ENCODE measurements at places on chromosomes 6 and 20.

- ATAC-seq: no peak
These were observed 9.1 kb upstream of the ZBTB2 start for GRCh38 chr6:151400473-151400872.

DNA sequence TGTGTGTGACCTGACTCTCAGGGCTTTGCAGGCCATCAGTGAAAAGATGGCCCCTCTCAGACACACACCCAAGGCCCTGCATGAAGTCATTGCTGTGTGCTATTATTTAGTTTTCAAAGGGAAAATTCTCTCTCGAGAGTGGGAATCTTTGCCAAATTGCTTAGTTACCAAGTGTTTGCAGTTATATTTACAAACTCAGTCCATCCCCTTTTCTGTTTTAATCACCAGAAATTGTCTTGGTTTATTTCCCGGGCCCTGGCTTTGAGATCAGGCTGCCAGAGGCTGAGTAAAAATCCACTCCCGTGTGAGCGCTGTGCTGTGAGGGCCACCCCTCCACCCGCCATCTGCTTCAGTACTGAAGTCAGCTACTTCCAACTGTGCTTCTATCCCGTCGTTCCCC lies 163.1 kb downstream of the SOD2 start:
- no peak for ATAC-seq

GRCh38 chr20:35225319-35226125 lies 968 bp upstream of the MMP24 start:
- ATAC-seq: no peak

DNA sequence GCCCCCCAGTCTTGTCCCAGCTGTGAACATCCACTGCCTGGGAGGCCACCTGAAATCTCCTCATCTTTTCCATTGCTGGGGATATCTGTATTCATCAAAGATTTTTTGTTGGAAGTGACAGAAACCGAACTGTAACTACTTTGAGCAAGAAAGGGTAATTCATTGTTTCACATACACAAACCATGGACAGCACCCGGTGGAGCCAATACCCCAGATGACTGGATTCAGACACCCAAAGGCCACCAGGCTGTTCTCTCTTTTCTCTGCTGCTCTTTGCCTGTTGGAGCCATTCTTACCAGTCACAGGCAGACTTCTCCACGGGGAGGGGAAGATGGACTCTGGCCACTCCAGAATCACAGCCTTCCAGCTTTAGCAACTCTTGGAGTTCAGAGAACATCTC lies 11.7 kb upstream of the RALY start:
- no peak for ATAC-seq

- ATAC-seq: no peak
These were observed 37.4 kb upstream of the EYA2 start for GRCh38 chr20:46857061-46857831.

DNA sequence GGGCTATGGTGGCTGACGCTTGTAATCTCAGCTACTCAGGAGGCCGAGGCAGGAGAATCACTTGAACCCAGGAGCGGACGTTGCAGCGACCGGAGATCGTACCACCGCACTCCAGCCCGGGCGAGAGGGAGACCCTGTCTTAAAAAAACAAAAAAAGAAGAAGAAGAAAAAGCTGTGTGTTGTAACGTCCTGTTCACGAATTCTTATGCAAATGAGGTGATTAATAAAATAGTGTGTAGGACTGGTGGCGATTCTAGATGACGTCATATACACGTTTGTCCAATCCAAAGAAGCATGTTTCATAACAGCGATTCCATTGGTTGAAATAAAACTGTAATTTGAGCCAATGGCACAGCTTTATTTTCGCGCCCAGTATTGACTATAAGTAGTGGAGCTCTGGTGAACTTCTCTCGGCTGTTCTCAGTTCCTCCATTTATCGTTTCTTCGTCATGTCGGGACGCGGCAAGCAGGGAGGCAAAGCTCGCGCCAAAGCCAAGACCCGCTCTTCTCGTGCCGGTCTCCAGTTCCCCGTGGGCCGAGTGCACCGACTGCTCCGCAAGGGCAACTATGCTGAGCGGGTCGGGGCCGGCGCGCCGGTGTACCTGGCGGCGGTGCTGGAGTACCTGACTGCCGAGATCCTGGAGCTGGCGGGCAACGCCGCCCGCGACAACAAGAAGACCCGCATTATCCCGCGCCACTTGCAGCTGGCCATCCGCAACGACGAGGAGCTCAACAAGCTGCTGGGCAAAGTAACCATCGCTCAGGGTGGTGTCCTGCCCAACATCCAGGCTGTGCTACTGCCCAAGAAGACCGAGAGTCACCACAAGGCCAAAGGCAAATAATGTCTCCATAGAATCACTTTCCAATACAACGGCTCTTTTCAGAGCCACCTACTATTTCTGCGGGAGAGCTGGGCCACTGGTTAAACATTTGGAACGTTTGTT lies 47.0 kb downstream of the OR2B2 start:
- ATAC-seq: peak; percentile 68

GRCh38 chr20:21336455-21337151 lies 33.5 kb downstream of the XRN2 start:
- ATAC-seq: no peak

DNA sequence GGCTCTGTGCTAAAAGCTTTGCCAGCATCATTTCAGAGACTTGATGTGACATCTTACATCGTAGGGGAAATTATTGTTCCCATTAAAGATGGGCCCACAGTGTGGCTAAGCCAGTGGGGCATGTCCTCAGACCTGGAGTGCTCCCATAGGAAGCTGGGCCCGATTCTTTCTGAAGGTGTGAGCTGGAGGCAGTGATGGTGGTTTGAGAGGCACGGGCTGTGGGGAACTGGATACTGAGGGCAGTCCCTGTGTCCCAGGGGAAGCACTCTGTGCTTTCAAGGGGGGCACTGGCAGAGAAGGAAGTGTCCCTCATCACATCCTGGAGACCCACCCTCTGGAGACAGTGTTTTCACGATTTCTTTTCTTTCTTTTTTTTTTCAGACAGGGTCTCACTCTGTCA lies 8.6 kb upstream of the FAM110A start:
- no peak for ATAC-seq

- no peak for ATAC-seq
These were observed 631 bp upstream of the PABPC1L start for GRCh38 chr20:44908987-44909871.

GRCh38 chr6:159110013-159110412 lies 59.2 kb upstream of the FNDC1 start:
- ATAC-seq: no peak

GRCh38 chr20:43446361-43446879 lies 11.3 kb upstream of the SRSF6 start:
- ATAC-seq: no peak

- ATAC-seq: no peak
These were observed 116.9 kb upstream of the SCGN start for GRCh38 chr6:25534942-25535631.

DNA sequence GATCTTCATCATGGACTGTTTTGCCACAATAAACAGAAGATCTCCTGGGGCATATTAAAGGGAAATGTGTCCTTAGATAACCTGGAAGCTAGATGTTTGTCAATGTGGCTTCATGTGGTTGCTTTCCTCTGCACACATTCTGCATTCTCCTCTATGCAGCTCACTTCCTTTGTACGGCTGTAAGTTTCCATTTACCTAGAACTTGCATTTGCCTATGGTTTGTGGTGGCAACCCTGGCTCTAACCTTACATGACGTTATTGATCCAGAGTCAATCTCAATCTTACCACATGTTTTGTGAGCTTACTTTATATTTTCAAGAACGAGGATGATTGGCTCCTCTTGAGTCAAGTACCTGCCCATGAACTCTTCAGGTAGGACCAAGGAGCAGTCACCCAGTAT lies 863.1 kb downstream of the MAFB start:
- ATAC-seq: peak; percentile 19

DNA sequence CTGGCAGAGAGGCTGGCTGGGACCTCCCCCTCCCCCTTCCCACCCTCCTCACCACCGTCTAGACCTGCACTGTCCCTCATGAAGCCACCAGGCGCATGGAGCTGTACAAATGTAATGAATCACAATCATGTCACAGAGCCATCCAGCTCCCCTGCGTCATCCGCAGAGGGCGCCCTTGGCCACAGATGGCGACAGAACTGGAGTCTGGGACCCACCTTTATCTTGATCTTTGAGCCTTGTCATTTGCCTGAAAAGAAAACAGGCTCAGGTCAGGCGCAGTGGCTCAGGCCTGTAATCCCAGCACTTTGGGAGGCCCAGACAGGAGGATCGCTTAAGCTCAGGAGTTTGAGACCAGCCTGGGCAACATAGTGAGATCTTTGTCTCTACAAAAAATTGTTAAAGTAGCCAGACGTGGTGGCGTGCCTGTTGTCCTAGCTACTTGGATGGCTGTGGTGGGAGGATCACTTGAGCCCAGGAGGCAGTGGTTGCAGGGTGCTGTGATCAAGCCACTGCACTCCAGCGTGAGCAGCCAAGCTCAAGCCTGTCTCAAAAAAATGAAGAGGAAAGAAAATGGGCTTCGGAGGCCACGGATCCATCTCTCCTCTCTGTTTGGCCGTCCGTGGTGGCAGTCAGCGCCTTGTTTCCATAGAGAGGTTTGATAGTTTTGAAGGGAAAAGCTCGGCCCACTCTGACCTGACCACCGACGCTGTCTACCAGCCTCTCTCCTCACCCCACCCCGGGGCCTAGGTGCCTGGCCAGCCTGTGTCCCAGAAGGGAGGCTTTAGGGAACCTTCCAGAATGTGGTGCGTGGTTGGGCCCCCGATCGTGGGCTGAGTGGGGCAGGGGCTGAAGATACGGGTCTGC lies 6.2 kb downstream of the COL9A3 start:
- ATAC-seq: peak; percentile 74

DNA sequence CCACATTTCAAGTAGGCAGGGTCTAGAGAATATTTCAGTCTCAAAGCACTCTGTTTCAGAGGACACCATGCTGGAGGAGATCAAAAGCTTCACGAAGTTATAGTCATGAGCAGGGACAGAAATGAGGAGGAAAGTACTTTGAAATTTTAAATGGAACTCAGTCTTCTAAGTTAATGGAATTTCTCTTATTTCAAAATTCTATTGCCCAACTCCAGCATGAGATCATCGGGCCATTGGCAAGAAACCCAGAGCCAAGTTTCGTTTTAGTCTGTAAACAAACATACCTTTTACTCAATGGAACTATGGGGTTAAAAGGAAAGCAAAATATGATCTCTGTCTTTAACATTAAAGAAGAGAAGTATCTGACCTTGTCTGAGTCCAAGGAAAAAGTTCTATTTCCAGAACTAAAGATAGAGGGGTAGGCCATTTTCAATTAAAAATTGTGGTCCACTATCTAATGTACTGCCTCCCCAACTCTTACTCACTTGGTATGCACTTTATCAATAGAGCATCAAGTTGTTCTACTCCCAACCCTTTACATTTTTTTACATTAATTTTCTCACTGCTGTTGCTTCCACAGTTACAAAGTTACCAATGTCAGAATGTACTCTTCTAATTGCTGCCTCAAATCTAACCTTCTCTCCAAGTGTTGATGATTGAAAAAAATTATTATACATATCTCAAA lies 235.3 kb upstream of the NRSN1 start:
- ATAC-seq: no peak

DNA sequence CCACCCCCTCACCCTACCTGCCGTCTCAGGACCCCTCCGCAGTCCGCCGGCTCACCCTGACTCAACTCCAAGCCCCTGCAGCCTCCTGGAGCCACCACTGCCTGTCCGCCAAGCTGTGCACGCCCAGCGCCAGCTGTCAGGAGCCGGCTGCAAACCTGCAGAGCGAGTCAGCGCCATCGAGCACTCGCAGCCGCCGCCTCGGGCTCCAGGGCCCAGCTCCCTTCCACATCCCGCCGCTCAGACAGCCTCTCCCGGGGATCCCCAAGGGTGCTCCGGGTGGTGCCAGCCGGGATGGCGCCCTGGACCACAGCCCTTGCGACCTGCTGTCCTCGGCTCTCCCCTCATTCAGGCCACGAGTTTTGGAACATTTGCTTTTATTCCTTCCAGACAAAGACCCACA lies 4.3 kb downstream of the TNNC2 start:
- no peak for ATAC-seq

DNA sequence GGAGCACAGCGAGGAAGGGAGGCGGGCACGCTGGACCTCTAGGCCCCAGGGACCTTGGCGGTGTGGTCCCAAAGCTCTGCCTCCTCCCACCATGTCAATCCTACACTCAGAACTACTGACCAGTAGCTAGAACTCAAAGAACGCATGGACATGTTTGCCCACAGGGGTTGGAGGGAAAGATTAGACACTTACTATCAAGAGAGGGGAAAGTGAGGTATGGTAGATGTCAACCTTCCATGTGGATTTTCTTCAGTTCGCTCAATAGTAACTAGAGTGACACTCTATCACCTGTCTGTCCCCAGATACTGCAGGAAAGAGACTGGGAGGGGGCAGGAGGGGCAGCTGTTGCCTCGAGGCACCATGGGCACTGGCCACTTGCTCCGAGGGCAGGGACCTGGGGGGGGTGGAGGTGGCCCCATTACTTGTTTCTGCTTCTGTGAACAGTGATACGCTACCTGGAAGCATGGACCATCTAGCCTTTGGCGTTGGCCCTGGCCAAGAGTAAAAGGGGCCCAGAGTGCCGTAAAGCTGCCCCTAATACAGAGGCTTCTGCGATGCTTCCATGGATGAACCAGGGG lies 912 bp upstream of the DIDO1 start:
- ATAC-seq: no peak

GRCh38 chr6:108168501-108169463 lies 3.0 kb downstream of the NR2E1 start:
- ATAC-seq: peak; percentile 42

GRCh38 chr20:57391439-57392301 lies 474 bp downstream of the RBM38 start:
- ATAC-seq: peak; percentile 8

DNA sequence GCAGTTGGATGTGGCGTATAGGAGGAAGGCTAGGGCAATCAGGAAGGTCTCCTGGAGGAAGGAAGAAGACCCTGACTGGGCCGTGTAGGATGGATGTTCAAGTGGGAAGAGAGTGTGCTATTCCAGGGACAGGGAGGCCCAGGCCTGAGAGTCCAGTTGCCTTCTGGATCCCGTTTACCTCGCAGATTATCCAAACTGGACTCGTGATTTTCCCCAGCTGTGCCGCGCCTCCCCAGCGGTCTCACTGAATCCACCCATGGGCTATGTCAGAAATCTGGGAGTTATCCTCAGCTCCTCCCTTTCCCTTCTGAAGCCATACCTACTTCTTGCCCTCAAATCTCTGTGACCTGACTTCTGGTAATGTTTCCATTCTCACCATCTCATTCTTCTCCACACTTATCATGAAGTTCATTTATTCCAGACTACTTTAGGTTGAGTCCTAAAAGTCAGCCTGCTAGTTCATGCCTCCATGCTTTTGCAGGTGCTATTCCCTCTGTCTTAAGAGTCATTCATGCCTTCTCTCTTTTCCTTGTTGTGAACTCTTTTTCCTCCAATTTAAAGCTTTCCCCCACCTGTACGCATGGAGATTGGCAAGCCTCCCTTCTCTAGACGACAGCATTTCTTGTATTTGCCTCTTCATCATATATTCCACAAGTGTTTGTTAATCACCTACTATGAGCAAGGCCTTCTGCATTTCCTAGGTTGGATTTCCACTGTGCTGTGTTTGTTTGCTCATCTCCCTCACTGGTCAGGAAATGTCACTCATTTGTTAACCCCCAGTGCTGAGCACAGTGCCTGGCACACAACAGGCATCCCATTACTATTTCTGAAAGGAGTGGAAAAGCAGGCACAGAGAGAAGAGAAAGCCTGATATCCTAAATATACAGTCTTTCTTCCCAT lies 2.7 kb downstream of the SDCBP2 start:
- ATAC-seq: peak; percentile 34

Data from activated T-helper 17 cell treated with anti-CD3 and anti-CD28 coated beads, Interleukin-2, amount 50 U/mL, for 72 hours (primary cell).